Central memory CD4-positive, alpha-beta T cell (primary cell): ENCODE measurements at places on chromosomes 12 and 14.

- peak; percentile 74 for DNase-seq
Observed at GRCh38 chr12:121773011-121773777, 20.3 kb downstream of the RHOF start.

GRCh38 chr12:54225666-54226065, 36.9 kb upstream of the SMUG1 start:
- DNase-seq, result no peak

DNA sequence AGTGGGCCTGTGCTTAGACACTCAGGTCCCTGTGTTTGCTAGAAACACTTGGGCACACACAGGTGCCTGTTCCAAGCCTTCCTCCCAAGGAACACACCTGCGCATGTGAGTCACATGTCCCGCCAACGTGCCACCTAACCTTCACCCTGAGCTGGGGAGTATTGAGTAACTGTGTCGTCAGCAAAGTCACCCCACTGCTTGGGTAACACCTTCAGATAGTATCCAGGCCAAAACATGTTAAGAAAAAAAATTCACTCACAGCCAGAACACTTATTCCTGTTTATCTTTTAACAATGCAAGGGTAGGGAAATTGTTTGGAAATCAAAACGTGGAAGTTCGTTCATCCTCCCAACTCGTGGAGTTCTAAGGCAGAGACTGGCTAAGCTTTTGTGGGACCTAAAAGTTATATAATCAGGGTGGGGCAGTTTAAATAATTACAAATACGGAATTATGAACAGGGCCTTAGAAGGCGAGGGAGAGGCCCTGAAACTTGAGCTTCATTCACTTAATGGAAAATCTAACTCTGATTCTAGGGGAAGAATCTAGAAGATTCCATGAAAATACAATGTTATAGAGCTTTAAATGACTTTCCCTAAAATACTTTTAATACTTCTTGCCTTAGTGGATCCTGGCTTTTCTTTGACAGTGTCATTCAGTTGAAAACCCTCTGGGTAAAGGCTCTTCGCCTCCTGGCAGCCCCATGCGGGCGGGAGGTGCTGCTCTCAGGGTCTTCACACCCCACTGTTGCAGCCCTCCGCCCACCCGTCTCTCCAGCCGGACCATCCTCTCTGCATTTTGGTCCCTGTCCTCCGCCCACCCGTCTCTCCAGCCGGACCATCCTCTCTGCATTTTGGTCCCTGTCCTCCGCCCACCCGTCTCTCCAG, 30.3 kb upstream of the ADIPOR2 start:
- peak; percentile 72 for DNase-seq

DNA sequence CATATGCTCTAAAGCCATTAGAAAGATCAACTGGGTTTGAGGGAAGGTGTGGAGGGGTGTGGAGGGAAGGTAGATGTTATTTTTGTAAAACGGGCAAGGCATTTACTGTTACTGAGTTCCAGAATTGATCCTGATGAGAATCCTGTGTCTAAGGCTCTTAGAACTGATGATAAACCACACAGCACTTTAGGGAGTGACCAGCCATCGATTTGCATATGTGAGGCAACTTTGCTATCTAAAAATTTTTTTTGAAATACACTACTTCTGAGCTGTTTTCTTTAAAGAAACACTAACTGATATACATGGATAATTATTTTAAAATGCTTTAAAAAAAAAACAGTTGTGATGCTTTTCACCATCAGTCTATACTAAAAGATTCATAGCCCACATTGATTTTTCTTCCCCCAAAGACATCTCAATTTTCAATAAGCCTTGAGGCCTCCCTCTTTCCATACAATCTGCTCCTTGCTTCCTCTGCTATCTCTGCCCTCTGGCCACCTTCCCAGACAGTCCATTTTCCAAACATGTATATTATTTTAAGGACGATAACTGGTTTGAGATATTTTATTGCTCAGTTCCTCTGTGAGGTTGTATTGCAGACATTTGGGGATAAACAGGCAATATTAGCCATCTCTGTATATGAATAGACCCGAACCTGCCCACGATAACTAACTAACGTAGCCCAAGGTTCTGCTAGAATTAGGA, 265.9 kb downstream of the EFCAB11 start:
- no peak for DNase-seq

DNA sequence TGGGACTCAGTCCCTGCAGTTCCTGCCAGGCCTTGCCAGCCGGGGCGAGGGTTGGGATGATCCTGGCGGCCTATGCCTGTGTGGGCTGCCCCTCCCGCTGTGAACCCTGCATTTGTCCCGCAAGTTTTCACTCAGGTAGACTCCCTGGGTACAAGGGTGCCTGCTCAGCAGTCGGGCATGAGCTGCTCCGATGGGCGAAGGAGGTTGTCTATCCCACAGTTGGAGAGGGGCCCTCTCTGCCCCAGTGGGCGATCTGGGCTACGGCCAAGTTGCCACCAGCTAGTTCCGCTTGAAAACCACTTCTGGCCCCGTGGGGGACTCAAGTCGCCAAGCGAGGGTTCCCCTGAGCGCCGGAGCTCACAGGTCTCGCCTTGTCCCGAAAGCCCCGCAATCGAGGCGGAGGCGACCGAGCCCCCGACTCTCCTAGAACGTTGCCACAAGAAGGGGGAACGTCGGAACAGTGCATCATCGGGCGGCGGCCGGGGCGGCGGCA, 365 bp upstream of the TPI1 start:
- DNase-seq, result no peak

GRCh38 chr12:97757481-97758193, 295.0 kb downstream of the RMST start:
- no peak for DNase-seq

- DNase-seq, result no peak
Observed at GRCh38 chr14:58760121-58760520, 122.4 kb downstream of the DACT1 start.
